ENCODE measurements at places on chromosomes 7 and 10. TPM values are rescaled to one million over a fixed set of nuclear protein-coding genes. Genes with fewer than 3 reads are reported as not detected.
A peak's percentile ranks its signal among the peaks of the same experiment; 100 is the strongest.

- H3K27me3 ChIP-seq, result no peaks in the 10 kb centered on the region
- no peaks in the 10 kb centered on the region for H3K36me3 ChIP-seq
- no peak overlapping the region for H3K4me3 ChIP-seq
- peak; percentile 89 for DNase-seq
- no peak overlapping the region for H3K27ac ChIP-seq
- peaks cover 8% of the 10 kb centered on the region for H3K4me1 ChIP-seq
These were observed 6.8 kb upstream of the CSTF2T start for GRCh38 chr10:51706225-51706624.

- H3K27me3 ChIP-seq, result peaks cover 23% of the 10 kb centered on the region
- DNase-seq, result no peak
- no peak overlapping the region for H3K4me3 ChIP-seq
These were observed 44.5 kb downstream of the CLRN3 start for GRCh38 chr10:127848226-127848625.

The HTRA1 gene
- total RNA-seq, result 405 TPM

The NUTM2A gene
- total RNA-seq, result 1.0 TPM

DNA sequence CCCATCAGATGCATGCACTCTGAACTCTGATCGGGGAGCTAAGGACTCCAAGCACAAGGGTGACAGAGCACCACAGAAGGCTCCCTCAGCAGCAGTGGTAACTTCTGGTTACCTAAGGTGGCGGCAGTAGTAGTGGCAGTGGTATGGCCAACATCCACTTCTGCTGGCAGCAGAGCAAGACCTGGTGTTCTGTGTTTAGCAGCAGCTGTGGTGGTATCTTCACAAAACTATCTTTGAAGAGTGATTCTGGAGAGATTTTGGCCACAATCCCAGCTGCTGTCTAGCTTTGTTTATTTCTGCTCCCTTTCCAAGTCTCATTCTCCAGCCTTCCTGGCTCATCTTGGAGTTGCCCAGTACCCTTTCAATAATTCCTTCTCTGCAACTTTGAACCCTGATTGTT, 102.4 kb upstream of the LRGUK start:
- H3K27ac ChIP-seq, result no peak overlapping the region
- H3K4me3 ChIP-seq, result no peak overlapping the region
- DNase-seq, result no peak
- H3K4me1 ChIP-seq, result no peaks in the 10 kb centered on the region
- no peaks in the 10 kb centered on the region for H3K36me3 ChIP-seq

GRCh38 chr7:10568891-10569290, 404.8 kb upstream of the PHF14 start:
- H3K27me3 ChIP-seq, result no peaks in the 10 kb centered on the region
- no peak overlapping the region for H3K4me3 ChIP-seq
- no peak overlapping the region for H3K27ac ChIP-seq
- no peaks in the 10 kb centered on the region for H3K4me1 ChIP-seq

DNA sequence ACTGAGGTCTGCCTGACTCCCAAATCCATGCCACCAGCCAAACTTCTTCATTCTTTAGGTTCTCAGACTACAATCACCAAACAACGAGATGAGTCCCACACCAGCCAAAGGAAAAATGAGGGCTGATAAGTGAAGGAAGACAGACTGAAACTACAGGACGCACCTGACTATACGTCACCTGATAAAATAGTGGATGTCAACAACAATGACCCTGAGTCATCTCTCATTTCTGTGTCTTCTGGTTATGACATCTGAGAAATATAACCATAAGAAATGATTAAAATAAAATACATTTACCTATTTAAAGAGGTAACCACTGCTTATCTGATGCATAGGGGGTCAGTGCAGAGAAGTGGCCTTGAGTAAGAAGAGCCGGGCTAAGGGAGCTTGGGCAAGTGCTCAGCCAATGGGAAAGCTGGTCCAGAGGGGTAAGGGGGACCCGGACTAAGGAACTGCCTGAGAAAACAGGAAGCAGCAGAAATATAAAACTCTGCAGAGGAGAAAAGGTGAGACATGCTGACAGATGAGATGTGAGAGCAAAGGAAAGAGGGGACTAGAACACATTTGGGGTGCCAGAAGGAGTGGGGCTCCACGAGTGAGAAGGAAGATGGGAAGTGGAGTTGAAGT, 51.8 kb downstream of the HIPK2 start:
- H3K4me3 ChIP-seq, result no peak overlapping the region
- H3K27me3 ChIP-seq, result no peaks in the 10 kb centered on the region
- H3K4me1 ChIP-seq, result peaks cover 77% of the 10 kb centered on the region
- H3K27ac ChIP-seq, result no peak overlapping the region
